ENCODE measurements at places on chromosomes 4 and X.
A peak's percentile ranks its signal among the peaks of the same experiment; 100 is the strongest.

- peak; percentile 63 for DNase-seq
These were observed 34.2 kb downstream of the IDS start for GRCh38 chrX:149470955-149471354.

DNA sequence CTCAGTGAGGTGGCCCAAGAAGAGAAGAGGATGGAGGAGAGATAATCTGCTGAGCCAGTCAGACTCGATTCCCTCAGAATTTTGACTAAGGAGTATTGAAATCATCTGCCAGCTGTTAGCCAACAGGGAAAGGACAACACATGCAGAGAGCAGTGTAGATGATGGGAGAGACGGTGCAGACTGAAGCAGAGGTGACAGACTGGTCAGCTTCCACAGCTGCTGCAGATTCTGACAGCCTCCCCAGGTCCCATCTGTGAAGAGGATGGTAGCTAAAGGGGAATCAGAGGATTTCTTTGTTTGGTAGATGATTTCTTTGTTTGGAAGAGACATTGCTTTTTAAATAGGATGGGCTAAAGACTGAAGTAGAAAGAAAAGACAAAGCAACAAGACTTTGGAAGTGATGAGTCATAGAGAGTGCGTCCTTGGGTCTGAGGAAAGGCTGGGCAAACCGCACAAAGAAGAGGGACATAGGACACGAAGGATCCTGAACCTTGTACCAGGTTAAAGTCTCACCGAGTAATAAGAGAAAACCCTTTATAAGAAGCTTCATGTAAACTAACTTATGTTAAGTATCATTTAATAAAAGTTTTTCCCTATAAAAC is 27.6 kb downstream of the INTU start:
- DNase-seq, result no peak

GRCh38 chr4:107699466-107700206 is 20.4 kb downstream of the PAPSS1 start:
- DNase-seq, result no peak

DNA sequence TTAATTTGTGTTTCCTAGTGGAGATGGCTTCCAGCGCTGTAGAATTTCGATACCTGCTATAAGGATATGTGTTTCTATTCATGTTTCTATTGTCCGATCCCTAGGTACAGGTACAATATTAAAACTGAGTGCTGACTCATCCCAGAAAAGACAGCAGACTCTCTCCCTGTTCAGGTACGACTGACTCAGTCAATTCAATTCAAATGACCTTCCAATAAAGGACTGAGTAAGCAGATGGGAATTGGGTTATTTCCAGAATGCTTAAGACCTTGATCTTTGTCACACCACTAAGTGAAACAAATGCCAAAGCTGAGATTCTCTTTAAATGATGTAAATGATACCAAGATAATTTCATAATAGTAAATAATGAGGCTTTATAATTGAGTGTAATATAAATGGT is 1596.9 kb downstream of the RPA4 start:
- DNase-seq, result no peak

DNA sequence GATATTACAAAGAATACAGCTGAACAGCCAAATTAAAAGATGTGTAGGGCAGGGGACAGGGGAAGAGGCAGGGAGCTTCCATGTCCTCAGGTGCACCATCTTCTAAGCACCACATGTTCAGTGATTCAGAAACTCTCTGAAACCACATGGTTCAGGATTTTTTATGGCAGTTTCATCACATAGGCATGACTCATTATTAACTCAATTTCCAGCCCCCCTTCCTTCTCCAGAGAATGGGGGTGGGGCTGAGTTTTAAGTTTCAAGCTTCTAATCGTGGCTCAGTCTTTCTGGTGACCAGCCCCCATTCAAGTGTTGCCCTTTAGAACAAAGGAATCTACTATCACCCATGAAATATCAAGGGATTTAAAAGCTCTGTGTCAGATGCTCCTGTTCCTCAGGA is 317.8 kb upstream of the GALNT7 start:
- peak; percentile 82 for DNase-seq

GRCh38 chr4:114780205-114780604 is 181.6 kb downstream of the UGT8 start:
- peak; percentile 2 for DNase-seq

All from ELR (cell line).